Activated CD4-positive, CD25-positive, alpha-beta regulatory T cell treated with anti-CD3 and anti-CD28 coated beads, Interleukin-2, amount 50 U/mL, for 16 hours (primary cell): ENCODE measurements at places on chromosomes 1 and 21.

DNA sequence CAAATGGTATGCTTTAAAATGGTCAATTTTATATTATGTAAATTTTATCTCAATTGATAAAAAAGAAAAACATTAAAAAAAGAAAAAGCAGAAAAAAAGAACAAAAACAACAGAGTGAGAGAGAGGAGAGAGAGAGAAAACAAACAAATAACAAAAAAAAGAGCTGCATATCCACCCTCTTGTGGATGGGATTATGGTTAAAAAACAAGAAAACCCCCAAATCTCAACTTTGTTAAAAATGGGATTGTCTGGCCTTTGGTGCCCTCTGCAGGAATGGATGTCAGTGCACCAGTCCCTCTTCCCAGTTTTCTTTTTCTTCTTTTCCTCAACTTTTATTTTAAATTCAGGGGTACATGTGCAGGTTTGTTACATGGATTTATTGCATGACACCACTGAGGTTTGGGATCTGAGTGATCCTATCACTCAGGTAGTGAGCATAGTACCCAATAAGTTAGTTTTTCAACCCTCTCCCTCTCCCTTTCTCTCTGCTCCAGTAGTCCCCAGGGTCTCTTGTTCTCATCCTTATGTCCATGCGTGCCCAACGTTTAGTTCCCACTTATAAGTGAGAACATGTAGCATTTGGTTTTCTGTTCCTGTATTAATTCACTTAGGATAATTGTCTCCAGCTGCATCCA lies 28.1 kb downstream of the RNF187 start:
- DNase-seq, result no peak

GRCh38 chr1:47709872-47710231 lies 272.0 kb downstream of the FOXD2 start:
- no peak for DNase-seq

DNA sequence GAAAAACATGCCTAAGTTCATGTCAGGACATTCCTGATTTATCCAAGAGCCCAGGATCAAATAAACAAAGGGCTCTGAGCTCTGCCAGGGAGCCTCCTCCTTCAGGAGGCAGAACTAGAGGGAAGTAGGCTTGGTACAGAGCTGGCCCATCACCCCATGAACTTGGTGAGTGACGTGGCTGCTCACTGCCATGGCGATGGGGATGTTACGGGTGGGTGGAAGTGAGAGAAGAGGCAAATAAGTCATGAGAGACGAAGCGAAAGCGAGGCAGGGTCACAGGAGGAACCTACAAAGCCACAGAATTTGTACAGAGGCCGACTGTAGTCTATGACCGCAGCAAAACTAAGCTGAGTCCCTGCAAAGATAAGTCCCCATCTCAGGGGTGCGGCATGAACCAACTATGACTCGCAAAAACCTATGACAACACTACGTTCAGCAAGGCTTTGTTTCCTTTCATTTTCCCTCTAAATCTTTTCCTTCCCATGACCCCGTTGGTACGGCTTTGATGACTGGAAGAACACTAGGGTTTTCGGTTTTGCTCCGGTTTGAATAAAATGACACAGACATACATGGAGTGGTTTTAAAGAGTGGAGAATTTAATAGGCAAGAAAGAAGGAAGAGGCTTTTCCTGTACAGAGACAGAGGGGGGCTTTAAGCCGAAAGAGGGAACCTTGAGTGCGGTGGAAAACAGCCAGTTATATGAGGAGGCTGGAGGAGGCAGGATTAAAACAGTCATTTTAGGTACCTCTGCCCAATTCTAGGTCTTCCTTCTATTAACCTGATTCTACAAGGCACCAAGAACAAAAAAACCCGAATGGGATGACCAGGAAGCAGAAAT lies 74.1 kb downstream of the CD46 start:
- DNase-seq, result peak; percentile 68

DNA sequence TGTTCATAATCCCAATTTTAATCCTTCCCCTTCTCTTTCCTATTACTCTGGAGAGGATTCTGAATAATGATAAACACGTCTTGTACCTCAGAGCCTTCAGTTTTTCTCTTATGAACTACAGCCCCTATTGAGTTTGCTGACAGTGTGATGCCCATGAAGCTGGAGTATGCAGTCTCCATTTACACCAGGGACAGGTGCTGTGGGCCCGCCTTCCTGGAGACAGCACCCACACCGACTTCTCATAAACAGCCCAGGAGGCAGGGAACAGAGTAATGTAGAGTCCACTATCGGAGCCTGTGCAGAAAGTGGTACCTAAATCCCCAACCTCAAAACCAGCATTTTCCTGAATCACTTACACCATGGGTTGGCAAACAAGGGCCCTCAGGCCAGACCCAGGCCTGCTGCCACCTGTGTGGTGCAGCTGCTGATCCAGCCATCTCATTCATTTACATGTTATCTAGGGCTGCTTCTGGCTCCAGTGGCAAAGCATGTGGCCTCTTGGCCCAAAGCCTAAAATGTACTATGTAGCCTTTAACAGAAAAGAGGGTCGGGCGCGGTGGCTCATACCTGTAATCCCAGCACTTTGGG lies 95.1 kb upstream of the KRTAP19-8 start:
- DNase-seq, result no peak

DNA sequence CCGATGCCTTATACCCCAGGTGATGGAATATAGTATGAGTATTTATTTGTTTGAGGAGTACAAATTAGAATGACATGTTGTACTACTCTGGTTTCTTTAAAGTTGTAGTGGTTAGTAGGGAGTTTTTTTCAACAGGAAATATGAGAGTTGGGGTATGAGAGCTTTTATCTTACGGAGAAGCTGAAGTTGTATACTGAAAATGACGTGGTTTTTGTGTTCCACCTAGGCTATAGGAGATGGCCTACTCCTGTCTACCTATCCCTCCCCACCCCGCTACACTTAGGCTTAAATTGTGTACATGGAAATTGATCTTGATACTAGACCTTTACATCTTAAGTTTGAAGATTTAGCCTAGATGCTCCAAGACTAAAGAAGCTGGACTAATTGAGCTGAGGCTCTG lies 6.8 kb upstream of the HAX1 start:
- DNase-seq, result no peak

DNA sequence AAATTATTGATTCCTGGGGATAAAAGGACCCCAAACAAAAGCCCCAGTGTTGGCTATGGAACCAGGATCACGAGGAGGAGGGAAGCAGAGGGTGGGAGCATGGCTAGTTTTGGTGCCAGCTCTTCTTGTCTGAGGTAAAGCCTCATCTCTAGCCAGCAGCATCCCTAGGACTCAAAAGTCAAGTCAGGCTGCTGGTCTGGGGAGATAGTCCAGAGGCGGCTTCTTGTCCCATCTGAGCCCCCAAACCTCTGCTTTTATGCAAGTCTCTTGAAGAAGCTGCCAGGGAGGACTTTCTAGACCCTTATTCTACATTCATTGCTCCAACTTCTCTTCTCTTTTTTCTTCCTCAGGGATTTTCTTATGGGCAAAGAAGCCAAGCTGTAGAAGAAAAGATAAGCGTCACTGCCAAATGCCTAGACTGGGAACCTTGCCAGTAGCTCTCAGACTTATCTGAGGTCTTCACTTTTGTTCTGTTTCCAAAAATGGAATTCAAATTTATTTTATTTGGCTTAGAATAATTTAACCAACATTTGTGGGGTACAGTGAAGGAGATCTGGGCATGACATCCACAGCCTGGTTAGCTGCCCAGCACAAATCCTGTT lies 6.9 kb upstream of the ANKRD35 start:
- DNase-seq, result no peak

DNA sequence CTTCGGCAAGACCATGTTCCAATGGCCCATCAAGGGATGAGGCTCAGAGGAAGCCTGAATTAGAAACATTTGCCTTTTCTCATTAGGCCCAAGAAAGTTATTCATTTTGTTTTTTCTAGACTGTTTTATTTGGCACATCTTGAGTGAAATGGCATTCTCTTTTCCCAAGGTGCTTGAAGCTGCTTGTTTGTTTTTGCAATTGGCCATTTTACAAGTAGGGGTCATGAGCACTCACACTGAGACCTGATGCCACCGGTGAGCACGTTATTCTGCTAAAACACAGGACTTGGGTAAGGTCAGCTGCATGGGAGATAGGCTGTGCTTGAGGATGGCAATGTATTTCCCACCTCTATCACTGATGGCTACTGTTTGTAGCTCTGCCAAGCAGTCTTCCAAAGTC lies 128.1 kb downstream of the TBX15 start:
- no peak for DNase-seq

DNA sequence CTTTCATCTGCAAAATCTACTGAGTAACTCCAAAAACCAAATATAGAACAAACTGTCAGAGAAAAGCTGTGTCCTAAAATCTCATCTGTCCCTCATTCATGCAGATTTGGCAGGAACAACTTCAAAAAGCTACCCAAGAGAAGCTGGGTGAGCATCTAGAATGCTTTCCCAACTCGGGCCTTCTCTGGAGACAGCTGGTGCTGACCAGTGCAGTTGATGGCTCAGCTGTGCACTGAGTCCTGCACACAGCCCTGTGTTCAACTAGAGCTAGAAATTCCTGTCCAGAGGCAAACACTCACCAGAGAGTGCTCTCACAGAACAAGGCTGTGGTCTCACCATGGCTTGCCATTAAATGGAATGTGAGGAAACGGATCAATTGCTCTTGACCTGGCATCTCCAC lies 202.8 kb downstream of the ASTN1 start:
- DNase-seq, result no peak

DNA sequence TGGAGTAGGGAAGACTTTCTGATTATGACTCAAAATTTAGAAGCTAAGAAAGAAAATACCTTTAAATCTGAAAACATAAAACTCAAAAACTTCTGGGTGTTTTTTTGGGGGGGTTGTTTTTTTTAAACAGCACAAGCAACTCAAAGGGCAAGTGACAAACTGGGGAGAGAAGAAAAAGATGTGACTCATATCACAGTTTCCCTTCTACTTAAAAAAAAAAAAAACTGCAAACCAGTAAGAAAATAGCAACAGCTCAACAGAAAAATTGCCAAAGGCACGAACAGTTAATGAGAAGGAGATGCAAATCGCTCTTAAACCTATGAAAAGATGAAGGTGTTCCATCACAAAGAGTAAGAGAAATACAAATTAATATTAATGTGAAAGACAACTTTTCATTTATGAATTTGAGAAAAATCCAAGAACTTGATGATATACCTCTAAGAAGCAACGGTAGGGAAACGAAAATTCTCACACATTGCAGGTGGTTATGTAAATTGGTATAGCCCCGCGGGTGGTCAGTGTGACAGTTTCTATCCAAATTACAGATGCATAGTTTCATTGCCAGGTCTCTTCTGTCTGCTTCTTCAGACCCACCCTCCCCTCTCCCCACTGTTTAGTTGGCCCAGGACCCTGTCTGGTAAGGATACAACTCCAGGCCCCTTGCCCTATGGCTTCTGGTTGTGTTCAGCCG lies 9.0 kb downstream of the IFNAR2 start:
- no peak for DNase-seq

DNA sequence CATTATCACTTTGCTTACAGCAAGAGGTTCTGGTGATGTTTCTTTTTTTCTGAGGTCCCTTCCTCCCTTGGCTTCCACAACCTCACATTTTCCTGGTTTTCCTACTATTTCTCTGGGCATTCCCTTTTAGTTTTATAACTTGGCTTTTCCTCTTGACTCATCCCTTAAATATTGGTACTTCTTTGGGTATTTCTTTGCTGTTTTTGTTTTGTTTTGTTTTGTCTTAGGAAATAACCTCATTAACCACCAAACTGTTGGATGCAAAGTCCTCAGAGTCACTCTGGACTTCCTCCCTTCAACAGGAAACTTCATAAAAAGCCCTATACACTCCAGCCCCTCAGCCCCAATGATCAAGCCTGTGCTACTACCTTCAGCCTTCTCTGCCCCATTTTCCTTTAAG lies 211.1 kb downstream of the DUSP10 start:
- no peak for DNase-seq

GRCh38 chr1:57345916-57346315 lies 77.9 kb downstream of the DAB1 start:
- no peak for DNase-seq

DNA sequence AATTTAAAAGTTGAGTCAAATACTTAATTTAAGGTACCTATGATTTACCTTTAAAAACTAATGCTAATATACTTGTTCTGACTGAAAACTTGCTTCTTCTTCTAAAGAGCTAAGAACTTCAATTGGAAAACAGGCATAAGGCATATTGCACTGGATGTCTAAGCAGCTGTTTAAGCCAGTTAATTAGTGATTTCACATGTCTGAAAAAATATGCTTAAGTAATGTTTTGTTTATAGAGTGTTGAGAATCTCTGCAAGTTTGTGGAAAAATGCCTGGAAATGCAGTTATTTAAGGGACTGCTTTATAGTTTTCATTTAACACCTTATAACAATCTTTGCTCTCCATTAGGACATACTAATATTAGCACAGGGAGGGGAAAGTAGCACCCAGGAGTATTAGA lies 28.2 kb downstream of the UBE2U start:
- DNase-seq, result no peak

DNA sequence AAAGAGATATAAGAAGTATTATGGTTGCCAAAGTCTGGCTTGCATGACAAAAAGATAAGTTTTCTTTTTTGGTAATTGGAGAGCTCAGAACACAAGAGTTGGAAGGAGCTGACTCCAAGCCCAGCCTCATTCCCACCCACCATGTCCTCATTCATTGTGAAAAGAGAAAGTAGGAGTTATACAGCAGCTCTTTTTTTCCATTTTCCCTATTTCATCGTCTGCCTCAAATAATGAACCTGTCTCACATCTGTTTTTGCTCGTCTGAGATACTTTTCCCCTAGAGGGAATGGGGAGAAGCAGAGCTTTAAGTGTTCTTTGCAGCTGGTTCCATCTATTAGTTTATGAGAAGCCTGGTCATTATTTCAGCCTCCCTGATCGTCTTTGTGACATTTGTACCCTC lies 34.7 kb downstream of the AGT start:
- DNase-seq, result no peak

GRCh38 chr1:96710708-96711477 lies 10.7 kb upstream of the PTBP2 start:
- DNase-seq, result no peak

GRCh38 chr1:167054531-167054930 lies 35.6 kb downstream of the GPA33 start:
- DNase-seq, result no peak

DNA sequence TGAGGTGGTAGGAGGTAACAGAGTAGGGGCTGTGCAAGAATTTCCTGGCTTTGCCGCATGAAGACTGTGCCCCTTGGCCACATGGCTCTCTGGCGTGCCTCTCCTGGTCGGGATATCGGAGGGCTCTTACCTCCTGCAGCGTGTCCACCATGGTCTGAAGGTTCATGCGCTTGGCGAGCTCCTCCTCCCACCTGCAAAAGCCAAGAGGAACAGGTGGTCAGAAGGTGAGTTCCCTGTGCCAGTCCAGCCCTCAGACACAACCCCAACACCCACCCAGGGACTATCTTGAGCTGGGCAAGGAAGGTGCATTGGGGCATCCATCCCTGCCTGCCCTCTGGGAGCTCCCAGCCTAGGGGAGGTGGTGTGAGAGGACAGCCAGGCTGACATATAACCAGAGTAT lies 18.6 kb upstream of the ALDH4A1 start:
- no peak for DNase-seq

- no peak for DNase-seq
These were observed 226.6 kb upstream of the TMEM51 start for GRCh38 chr1:14926818-14927575.

GRCh38 chr1:61506944-61507500 lies 217.9 kb downstream of the TM2D1 start:
- no peak for DNase-seq
